ENCODE measurements at places on chromosomes 3 and 15. TPM values are rescaled to one million over a fixed set of nuclear protein-coding genes. Genes with fewer than 3 reads are reported as not detected.

DNA sequence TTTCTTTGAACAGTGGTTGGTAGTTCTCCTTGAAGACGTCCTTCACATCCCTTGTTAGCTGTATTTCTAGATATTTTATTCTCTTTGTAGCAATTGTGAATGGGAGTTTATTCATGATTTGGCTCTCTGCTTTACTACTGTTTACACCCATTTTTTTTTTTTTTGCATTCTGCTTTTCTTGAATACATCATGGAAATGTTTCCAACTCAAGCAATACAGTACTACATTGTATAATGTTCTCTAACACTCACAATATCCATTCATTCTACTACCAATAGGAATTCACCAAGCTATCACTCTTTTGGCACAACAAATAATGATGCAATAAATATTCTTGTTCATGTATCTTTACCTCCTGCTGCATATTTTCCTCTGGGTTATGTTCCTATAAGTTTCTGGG lies 801.7 kb downstream of the NTRK3 start:
- no peaks in the 10 kb centered on the region for H3K27me3 ChIP-seq
- H3K36me3 ChIP-seq: no peaks in the 10 kb centered on the region
- H3K4me3 ChIP-seq: no peak overlapping the region
- DNase-seq: no peak
- no peaks in the 10 kb centered on the region for H3K4me1 ChIP-seq

GRCh38 chr15:70339571-70340493 lies 242.1 kb upstream of the TLE3 start:
- H3K36me3 ChIP-seq: no peaks in the 10 kb centered on the region
- no peak overlapping the region for H3K4me3 ChIP-seq
- H3K27me3 ChIP-seq: no peaks in the 10 kb centered on the region
- DNase-seq: peak; percentile 81
- peaks cover 30% of the 10 kb centered on the region for H3K4me1 ChIP-seq

Gene GORASP1
- 53.7 TPM for total RNA-seq

DNA sequence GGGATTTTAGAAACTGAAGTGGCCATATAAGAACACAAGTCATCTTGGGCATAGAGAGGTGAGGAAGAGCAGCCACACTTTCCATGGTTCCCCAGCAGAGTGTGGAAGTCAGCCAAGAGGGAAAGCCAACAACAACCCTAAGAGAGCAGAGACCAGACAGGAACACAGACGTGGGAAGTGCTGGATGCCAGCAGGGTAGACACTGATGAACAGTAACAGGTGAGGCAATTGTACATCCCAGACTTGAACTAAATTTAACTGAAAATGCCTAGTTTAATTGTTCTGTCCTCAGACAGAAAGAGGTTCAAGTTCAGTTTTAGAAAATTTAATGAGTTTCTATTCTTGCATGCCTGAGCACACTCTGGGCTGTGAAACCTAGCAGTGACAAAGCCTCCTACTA lies 212.1 kb downstream of the ATP8B4 start:
- no peak overlapping the region for H3K27ac ChIP-seq

Gene STRIT1
- not detected for total RNA-seq

Gene SH3GL3
- total RNA-seq: 0.19 TPM

GRCh38 chr15:40105517-40106202 lies 3.0 kb downstream of the BMF start:
- no peaks in the 10 kb centered on the region for H3K36me3 ChIP-seq
- H3K4me1 ChIP-seq: peaks cover 73% of the 10 kb centered on the region
- peak overlapping the region; percentile 83 for H3K27ac ChIP-seq
- H3K4me3 ChIP-seq: no peak overlapping the region
- DNase-seq: no peak

GRCh38 chr3:28028554-28028953 lies 212.9 kb upstream of the CMC1 start:
- no peak for DNase-seq
- no peaks in the 10 kb centered on the region for H3K4me1 ChIP-seq
- H3K4me3 ChIP-seq: no peak overlapping the region
- no peaks in the 10 kb centered on the region for H3K27me3 ChIP-seq
- H3K27ac ChIP-seq: no peak overlapping the region
- H3K36me3 ChIP-seq: no peaks in the 10 kb centered on the region

DNA sequence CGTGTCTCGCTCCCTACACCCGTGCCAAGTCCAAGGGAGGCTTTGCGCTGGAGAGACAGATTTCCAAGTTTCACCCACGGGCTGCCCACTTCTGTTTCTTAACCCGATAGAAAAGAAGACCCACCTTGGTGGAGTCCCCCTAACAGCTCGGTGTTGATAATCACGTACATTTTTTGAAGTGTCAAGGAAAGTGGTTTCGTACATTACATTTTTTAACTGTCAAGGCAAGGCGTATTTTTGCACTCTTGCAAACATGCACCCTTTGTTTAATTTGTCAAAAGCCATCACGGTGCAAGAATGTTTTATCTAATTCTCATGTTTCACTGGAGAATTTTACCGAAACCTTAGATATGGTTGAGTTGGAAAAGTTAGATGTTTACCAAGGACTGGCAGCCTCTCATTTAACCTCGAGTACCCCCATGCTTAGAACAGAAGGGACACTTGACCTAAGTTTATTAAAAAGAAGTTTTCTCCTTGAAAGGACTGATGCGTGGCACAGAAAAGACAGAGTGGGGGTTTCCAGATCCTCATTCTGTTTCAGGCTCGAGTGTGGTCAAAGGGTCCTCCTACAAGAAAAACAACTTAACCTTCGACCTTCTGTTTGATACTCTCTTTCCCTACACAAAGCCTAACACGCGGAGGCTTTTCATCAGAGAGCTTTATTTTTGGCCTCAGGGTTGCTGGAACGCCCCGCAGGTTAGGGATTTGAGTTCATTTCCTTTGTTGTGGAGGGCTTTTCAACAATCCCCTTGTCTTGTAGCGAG lies 882 bp downstream of the GXYLT2 start:
- no peaks in the 10 kb centered on the region for H3K27me3 ChIP-seq
- peak overlapping the region; percentile 65 for H3K4me3 ChIP-seq
- DNase-seq: no peak

DNA sequence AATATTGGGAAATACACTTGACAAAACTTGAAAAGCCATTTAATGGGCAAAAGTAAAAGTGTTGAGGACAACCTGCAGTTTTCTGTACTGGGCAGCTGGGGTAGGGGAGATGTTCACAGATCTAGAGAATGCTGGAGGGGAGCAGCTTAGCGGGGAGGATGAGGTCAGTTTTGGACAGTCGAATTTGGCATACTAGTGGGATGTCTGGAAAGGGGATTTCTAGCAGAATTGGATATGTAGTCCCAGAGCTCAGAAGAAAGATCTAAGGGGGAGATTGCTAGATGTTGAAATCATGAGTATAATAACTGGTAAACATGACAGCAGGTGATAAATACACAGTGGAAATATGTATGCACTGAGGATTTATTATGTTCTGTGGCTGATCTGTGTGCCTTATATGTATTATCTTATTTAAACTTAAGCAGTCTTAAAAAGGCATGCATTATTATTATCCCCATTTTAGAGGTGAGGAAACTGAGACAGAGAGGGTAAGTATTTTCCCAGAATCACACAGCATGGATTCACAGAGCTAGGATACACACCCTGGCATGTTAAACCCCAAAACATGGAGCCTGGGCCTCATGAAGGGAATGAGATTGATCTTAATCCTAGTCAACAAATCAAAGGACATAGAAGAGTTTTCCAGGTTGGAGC lies 42.7 kb downstream of the TLNRD1 start:
- H3K4me1 ChIP-seq: no peaks in the 10 kb centered on the region
- no peaks in the 10 kb centered on the region for H3K27me3 ChIP-seq
- H3K36me3 ChIP-seq: no peaks in the 10 kb centered on the region

- DNase-seq: no peak
- no peaks in the 10 kb centered on the region for H3K36me3 ChIP-seq
- no peaks in the 10 kb centered on the region for H3K27me3 ChIP-seq
- H3K4me1 ChIP-seq: peaks cover 18% of the 10 kb centered on the region
These were observed 65.8 kb upstream of the LEKR1 start for GRCh38 chr3:156760333-156760732.

DNA sequence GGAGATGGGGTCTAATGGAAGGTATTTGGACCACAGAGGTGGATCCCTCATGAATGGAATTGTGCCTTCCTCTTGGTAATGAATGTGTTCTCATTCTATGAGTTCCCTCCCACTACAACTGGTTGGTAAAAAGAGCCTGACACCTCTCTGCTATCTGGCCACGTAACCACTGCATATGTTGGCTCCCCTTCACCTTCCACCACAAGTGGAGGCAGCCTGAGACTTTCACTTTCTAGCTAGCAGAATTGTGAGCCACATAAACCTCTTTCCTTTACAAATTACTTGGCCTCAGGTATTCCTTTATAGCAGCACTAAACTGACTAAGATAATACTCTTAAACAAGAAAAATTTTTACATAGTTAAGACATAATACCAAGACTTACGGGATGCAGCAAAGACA lies 155.3 kb downstream of the NR1I2 start:
- H3K27ac ChIP-seq: no peak overlapping the region
- no peaks in the 10 kb centered on the region for H3K36me3 ChIP-seq
- no peak for DNase-seq
- H3K4me3 ChIP-seq: no peak overlapping the region

- H3K4me1 ChIP-seq: no peaks in the 10 kb centered on the region
- H3K4me3 ChIP-seq: no peak overlapping the region
- H3K36me3 ChIP-seq: no peaks in the 10 kb centered on the region
- no peak for DNase-seq
- no peaks in the 10 kb centered on the region for H3K27me3 ChIP-seq
These were observed 41.7 kb upstream of the B3GNT5 start for GRCh38 chr3:183211352-183211751.

- H3K27ac ChIP-seq: no peak overlapping the region
- H3K27me3 ChIP-seq: no peaks in the 10 kb centered on the region
- DNase-seq: peak; percentile 81
- H3K4me1 ChIP-seq: no peaks in the 10 kb centered on the region
These were observed 161.9 kb downstream of the WNT7A start for GRCh38 chr3:13718000-13718399.

DNA sequence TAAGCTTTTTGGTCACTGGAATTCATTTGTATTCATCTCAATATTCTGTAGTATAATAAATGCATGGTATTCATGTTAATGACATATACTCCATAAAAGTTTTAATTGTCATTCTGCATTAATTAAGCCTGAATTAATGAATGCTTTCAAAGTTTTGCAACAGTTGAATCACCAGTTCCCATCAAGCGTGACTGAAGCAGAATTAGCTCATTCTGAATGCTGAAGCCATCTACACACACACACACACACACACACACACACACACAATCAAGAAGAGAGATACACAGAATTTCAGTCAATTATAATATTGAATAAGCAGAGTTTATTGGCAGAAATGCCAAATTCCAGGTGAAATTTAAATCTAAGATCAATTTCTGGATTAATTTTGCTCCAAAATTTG lies 252.1 kb upstream of the KCNMB2 start:
- H3K27ac ChIP-seq: no peak overlapping the region
- no peaks in the 10 kb centered on the region for H3K36me3 ChIP-seq
- no peaks in the 10 kb centered on the region for H3K4me1 ChIP-seq
- no peaks in the 10 kb centered on the region for H3K27me3 ChIP-seq
- H3K4me3 ChIP-seq: no peak overlapping the region

DNA sequence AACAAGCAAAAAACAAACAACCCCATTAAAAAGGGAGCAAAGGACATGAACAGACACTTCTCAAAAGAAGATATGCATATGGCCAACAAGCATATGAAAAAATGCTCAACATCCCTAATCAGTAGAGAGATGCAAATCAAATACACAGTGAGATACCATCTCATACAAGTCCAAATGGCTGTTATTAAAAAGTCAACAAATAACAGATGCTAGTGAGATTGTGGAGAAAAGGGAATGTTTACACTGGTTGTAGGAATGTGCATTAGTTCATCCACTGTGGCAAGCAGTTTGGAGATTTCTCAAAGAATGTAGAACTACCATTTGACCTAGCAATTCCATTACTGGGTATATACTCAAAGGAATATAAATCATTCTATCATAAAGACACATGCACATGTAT lies 44.5 kb downstream of the RIOX2 start:
- peaks cover 40% of the 10 kb centered on the region for H3K36me3 ChIP-seq
- no peaks in the 10 kb centered on the region for H3K4me1 ChIP-seq
- H3K27me3 ChIP-seq: no peaks in the 10 kb centered on the region
- DNase-seq: no peak

GRCh38 chr3:128195369-128195768 lies 42.1 kb downstream of the EEFSEC start:
- peaks cover 25% of the 10 kb centered on the region for H3K4me1 ChIP-seq
- DNase-seq: no peak
- peak overlapping the region; percentile 17 for H3K27ac ChIP-seq
- no peaks in the 10 kb centered on the region for H3K27me3 ChIP-seq
- H3K36me3 ChIP-seq: no peaks in the 10 kb centered on the region

- no peaks in the 10 kb centered on the region for H3K36me3 ChIP-seq
- peaks cover 71% of the 10 kb centered on the region for H3K4me1 ChIP-seq
- peak overlapping the region; percentile 85 for H3K27ac ChIP-seq
These were observed 3.1 kb downstream of the KAT2B start for GRCh38 chr3:20043396-20043795.

Gene COLQ
- 3.1 TPM for total RNA-seq

Gene KBTBD8
- total RNA-seq: 2.5 TPM

- DNase-seq: no peak
- H3K27ac ChIP-seq: no peak overlapping the region
- H3K4me3 ChIP-seq: no peak overlapping the region
- no peaks in the 10 kb centered on the region for H3K36me3 ChIP-seq
These were observed 62.1 kb upstream of the FAM3D start for GRCh38 chr3:58728723-58729122.

Gene H1-8
- total RNA-seq: not detected

DNA sequence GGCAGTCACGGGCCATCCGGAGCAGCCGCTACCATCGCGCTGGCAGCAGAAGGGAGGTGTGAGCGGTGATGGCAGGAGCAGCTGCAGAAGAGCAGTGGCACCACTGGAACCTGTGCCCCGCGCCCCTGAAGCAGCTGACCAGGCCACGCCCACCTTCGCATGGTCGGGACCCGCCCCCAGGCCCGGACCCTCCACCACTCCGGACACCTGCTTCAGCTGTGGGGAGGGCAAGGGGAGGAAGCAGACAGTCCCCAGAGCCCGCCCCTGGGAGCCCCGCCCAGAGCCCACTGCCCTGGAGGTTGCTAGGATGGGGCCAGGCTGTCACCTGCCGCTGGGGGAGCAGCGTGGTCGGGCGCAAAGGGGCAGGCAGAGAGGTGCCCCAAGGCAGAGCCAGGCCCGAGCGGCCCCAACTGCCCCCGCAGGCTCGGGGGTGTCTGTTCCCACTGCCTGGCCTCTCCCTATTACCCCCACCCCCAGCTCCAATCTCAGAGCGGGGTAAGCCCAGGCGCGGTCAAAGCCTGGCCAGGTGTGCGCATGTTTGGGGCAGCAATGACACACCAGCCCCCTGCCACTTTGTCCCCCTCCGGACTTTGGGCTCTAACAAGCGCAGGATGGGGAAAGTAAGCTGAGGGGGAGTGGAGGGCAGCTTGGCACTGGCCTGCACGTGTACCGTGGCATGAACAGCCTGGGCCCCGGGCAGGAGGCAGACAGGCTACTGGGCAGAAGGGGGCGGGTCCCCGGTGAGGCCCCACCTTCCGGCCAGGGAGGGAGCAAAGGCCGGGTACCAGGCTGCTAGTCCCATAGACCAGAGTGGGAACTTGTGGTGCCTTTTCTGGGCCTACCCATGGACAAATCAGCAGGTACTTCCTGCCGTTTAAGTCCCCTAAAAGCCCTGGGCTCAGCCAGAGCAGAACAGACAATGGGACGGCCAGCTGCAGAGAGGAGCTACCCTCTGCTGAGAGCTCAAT lies 8.7 kb downstream of the SPCS1 start:
- H3K36me3 ChIP-seq: peaks cover 14% of the 10 kb centered on the region
- DNase-seq: no peak
- H3K4me3 ChIP-seq: no peak overlapping the region
- no peaks in the 10 kb centered on the region for H3K27me3 ChIP-seq

GRCh38 chr15:33154351-33155166 lies 40.0 kb downstream of the FMN1 start:
- H3K4me3 ChIP-seq: peak overlapping the region; percentile 39
- no peak overlapping the region for H3K27ac ChIP-seq
- DNase-seq: no peak
- H3K4me1 ChIP-seq: no peaks in the 10 kb centered on the region
- no peaks in the 10 kb centered on the region for H3K27me3 ChIP-seq

Gene VPS13C
- 59.3 TPM for total RNA-seq
